Kidney glomerular epithelial cell (primary cell): ENCODE measurements at places on chromosomes 2 and 18.

DNA sequence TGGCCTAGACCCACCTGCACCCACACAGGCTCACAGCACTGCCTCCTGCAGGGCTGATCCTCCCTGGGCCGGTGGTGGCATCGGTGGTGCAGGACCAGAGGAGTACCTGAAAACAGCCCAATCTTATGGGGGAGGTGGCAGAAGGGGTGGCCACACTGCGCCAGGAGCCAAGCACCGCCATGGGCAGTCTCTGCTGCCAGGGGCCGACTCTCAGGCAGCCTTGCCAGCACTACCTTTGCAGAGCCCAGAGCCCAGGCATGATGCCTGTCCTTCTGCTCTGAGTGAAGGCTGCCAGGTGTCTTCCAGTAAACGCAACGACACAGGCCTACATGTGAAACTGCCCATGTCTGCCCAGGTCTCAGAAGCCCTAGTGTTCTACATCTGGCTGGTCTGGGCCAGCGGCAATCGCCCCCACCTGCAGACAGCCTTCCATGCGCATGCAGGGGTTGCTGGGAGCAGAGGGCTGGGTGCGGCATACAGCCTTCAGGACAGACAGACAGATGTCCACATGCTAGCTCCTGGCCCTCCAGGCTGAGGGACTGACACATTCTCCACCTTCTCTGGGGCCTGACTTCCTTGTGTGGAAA lies 6.8 kb downstream of the HS6ST1 start:
- no peak for DNase-seq

DNA sequence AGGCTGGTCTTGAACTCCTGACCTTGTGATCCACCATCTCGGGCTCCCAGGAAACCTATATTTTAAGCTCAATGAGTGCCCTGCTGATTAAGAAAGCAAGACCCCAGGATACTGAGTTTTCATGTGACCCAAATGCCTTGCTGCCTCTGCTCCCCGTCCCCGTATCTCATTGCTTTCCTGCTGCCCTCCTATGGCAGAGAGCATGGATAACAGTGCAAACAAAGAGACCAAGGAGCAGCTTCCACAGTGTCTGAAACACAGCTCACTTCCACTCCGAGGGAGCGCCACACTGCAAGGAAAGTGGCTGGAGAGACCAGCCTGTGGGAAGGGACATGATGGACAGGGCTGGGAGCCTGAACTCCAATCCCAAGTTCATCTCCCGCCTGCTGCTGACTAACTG lies 246.8 kb downstream of the TMEM182 start:
- DNase-seq, result no peak

DNA sequence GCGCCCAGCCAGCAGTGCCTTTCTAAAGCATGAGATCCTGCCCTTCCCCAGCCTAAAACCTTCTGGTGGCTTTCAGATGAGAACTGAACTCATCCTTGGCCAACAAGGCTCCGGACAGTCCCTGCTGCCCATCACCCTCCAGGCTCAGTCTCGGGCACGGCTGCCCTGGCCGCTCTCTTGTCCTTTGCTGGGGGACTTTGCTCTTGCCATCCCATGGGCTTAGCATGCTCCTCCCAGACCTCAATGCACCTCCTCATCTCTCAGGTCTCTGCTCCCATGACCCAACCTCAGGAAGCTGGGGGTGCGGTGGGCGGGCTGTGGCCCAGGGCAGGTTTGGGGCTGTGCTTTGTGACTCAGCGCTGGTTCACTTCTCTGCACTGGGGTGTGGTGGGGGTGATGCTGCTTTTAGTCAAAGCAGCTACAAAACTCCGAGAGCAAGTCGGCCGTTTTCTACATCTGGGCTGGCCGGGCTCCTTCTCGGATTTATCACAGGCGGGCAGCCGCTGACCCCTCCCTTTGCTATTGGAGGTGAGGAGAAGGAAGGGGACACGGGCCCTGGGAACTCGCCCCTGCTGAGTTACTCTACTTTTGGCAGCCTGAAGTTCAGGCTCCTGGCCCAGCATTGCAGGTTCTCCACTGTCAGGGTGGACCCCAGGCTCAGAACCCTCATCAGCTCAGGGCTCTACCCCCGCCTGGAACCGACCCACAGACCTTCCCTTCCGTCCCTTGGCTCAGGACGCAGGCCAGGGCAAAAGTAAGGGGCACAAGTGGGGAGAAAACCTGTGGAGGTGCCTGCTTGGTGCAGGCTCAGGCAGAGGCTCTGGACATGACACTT lies 90.6 kb upstream of the TAF1B start:
- no peak for DNase-seq

GRCh38 chr2:23385351-23385747 lies 370 bp downstream of the KLHL29 start:
- DNase-seq, result no peak

DNA sequence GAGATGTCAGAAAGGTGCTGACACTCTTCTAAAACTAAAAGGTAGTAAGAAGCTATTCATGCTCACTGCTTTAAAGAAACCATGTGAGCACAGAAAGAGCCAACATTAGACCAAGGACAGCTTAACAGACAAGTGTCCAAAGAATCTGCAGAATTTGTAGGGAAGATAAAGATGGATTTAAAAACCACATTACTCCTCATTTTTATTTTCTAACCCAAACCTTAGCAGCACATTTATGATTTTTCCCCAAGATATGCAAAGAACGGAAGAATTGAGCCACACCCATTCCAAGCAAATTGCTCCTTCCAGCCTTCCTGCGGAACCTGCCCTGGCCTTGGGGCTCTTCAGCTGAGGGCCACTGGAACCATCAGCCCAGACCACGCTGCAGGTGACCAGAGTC lies 26.9 kb downstream of the MBP start:
- DNase-seq, result no peak

- peak; percentile 7 for DNase-seq
Measured at GRCh38 chr2:140122001-140122400, 1341.8 kb upstream of the NXPH2 start.

GRCh38 chr18:75500545-75500944 lies 73.0 kb upstream of the SMIM21 start:
- no peak for DNase-seq

GRCh38 chr2:234116010-234116409 lies 65.5 kb downstream of the SPP2 start:
- DNase-seq, result peak; percentile 32

GRCh38 chr2:8525582-8526402 lies 156.1 kb upstream of the ID2 start:
- DNase-seq, result peak; percentile 86
